Large intestine (tissue), 12 donors: ENCODE measurements at places on chromosomes 1 and 21. TPM values are rescaled to one million over a fixed set of nuclear protein-coding genes. Genes with fewer than 3 reads are reported as not detected.

DNA sequence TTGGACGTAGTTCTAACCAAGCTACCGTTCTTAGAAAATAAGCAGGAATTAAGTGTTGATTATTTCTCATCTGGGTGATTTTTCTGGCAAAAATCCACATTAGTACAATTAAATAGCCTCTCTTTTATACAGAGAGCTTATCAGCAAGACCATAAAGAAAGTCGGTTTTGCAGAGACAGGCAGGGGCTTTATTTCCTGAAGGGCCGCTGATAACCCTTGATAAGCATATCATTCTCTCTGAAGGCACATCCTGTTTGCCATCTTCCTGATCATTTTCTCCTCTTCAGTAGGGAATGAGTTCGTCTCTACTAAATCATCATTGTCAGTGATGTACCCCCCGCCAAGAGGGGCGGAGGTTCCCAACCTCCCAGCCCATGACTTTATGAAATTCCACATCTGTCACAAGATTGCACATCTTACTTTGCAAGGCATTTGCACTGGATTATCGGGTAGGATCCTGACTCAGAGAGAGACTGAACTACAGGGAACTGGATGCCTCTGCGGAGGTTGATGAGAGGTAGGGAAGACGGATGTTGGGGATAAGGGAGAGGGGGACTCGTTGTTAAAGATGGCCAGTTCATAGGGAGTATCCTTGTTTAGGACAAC is 115.7 kb downstream of the KCNJ6 start:
- no peak for DNase-seq

DNA sequence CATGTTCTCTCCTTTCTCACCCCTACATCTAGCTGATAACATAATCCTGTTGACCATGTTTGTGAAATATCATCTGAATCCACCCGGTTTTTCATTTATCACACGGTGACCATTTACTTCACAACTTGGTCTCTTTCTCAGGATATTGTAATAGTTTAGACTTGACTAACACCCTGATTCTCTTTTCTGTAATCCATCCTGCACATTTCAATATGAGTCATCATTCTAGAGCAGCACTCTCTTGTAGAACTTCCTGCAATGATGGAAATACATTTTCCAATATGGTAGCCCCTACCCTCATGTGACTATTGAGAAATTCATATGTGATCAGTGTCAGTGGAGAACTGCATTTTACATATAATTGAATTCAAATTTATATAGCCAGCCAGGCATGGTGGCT is 2.3 kb upstream of the JAM2 start:
- no peak for DNase-seq

- no peak for DNase-seq
These were observed 17.8 kb downstream of the SCAF4 start for GRCh38 chr21:31713973-31714740.

GRCh38 chr1:15703562-15703961 is 19.4 kb downstream of the PLEKHM2 start:
- DNase-seq, result peak; percentile 73

DNA sequence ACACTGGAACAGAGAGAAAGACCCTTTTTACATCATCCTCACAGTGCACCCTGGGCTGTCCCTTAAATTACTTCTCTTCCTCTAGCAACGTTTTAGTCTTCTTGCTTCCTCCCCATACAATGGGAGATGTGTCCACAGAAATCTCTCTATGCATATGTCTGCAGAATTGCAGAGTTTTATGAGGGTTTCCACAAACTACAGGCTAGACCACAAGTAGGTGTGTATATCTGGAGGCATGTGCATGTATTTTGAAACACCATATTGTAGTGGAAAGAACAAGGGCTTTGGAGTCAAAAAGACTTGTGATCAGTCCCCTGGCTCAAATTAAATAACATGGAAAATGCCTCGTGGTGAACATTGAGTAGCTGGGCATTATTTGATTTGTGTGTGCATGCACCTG is 121.3 kb upstream of the IPO9 start:
- DNase-seq, result no peak

GRCh38 chr1:39825432-39825941 is 36.8 kb upstream of the BMP8B start:
- DNase-seq, result peak; percentile 69

DNA sequence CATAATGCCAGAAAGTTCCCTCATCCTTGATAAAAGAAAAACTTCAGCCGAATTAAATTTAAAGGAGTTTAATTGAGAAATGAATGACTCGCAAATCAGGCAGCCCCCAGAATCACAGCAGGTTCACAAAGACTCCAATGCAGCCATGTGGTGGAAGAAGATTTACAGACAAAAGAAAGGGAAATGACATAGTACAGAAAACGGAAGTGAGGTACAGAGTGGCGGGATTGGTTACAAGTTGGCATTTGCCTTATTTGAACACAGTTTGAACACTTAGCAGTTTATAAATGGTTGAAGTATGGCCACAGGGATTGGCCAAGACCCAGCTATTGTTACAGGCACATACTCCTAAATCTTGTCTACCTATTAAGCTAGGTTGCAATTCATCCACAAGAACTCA is 46.6 kb downstream of the HIVEP3 start:
- no peak for DNase-seq

DNA sequence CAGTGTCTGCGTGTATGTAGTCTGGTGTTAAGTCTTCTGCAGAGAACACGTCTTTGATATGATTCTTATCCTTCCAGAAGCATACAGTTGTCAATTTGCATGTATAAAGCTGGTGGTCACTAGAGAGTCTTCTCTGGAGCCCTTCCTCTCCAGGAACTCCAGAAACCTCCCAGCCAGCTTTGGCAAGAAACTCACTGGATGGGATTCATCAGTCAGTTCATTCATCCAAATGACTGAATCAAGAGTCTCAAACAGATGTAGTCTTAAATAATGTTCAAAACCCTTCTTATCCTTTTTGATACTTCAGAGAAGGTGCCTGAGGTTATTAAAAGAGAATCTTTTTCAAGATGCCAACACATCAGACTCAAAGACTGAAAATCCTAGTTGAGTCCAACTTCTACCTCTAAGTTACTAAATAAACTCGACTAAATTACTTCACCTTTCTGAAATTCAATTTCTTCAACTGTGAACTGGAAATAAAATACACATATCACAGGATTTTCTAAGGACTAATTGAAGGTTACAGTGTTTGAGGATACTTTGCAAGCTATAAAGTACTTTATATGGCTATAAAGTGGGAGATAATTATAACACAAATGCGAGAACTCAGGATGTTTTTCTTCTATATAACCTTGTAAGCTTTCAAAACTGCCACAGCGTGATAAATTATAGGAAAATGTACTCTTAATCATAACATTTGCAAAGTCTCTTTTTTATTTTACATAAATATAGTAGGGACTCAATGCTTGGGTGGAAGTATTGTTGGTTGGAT is 252.4 kb downstream of the FGGY start:
- no peak for DNase-seq

DNA sequence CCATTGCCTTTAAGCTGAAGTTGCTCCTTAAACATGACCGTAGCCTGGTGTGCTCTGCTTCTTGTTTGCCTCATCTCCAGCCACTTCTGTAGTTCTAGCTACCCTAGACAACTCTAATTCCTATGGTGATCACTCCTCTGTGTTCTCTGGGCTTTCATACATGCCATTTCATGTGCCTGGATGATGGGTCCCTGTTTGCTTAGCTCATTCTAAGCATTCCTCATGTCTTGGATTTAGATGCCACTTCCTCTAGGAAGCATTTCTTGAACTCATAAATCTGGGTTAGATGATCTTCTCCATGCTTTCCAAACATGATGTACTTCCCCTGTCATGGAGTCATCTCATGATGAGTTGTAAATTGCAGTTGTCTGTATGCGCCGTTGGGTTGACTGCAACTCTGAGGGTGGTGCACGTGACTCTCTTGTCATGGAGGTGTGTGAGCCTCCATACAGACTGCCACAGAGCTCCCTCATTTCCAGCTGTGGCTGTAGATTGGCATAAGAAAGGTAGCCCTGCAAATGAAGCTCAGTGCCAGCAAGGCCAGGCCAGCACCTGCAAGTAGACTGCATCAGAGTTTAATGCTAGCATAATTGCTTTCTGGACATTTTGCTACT is 77.2 kb downstream of the LAMC1 start:
- DNase-seq, result no peak

DNA sequence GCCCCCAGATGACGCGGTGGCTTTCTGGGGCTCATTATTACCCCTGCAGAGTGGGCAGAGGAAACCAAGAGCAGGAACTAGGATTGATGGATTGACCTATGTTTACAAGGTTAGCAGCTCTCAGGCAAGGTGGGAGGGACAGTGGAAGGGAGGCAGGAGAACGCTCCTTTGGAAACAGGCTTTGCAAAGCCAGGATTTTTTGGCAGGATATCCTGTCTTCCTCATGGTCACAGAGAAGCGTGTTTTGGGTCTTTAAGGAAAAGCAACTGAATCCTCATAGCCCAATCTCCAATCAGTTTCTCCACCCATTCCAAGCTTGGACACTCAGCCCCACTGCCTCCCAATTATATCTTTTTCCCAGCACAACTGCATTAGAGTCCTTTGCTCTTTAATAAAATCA is 105.6 kb upstream of the SOD1 start:
- DNase-seq, result no peak

GRCh38 chr1:2547210-2548067 is 8.7 kb upstream of the TNFRSF14 start:
- DNase-seq, result no peak

- DNase-seq, result no peak
These were observed 33.7 kb downstream of the MRPL39 start for GRCh38 chr21:25573409-25574206.

DNA sequence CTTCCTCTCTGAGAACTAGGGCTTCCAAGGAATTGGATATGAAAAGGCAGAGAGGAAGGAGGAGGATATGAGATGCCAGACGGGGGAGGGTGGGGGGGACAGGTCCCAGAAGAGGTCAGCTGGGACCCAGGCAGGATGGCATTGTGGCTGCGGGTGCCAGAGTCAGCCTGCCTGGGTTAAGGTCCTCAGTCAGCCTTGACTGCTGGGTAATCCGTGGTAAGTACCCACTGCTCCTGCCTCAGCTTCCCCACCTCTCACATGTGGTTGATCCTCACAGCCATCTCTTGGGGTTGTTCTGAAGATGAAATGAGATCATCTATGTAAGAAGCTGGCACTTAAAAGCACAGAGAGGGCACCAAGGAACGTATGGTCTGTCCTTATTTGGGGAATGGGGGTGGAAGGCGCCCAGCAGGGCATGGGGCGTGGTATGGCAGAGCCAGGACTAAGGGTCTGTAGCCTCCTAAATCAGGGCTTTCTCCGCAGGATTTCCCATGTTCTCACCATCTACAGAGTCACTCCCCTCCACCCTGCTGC is 23.8 kb downstream of the ELF3 start:
- DNase-seq, result no peak

GRCh38 chr1:206902702-206903101 is 5.5 kb downstream of the IL24 start:
- DNase-seq, result no peak

GRCh38 chr1:159652506-159652905 is 61.9 kb downstream of the CRP start:
- no peak for DNase-seq

DNA sequence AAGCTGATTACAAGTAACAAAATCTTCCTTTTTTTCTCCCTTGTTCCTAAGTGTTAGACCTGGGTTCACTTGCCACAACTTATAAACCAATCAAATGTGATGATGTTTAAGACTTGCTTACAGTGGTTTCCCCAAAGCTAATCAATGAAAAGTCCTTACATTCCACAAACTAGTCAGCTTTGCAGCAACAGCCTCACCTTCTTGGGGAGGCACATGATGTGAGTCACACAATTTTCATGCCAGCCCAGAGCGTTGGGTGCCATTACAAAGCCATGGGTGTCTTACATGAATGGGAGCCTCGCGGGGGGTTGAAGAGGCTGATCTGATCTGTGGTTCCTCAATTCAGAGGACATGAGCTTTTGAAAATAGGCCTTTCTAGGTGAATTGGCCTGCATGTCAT is 91.6 kb upstream of the UBE2U start:
- DNase-seq, result no peak

- no peak for DNase-seq
These were observed 237.1 kb downstream of the TRABD2B start for GRCh38 chr1:47759936-47760629.

DNA sequence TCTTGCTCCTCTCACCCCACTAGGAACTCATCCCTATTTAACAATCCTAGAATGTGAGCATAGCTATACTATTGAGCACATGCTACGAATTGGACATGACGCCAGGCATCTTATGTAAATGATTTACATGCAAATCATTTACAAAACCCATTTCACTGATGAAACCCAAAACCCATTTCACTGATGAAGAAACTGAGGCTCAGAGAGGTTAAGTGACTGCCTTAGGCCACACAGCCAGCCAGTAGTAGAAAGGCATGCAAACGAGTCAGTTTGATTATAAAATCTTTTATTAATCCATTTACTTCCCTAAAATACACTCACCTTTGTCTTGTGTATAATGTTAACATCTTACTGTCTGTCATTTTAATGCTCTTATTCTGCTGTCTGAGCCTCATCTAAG is 87.9 kb downstream of the PLXNA2 start:
- no peak for DNase-seq

- DNase-seq, result no peak
These were observed 115.4 kb upstream of the SERTAD4 start for GRCh38 chr1:210117198-210117597.

DNA sequence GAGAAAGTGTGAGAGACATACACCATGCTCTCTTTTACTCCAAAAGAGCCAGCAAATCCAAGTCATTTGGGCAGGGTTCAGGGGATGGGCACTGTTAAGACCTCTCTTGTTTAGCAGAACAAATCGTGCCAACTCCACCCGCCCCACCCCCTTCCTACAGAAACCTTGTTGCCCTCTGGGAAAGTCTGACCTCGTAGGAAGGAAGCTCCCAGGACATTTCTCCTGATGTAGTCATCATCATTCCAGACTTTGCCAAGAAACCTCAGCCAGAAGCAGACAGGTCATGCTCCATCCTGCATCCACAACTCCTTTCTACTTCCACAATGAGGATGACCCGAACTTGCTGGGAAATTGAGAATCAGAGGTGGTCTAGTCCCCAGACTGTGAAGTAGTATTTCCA is 57.7 kb downstream of the UBE2T start:
- no peak for DNase-seq

GRCh38 chr1:6962478-6962995 is 177.3 kb downstream of the CAMTA1 start:
- DNase-seq, result peak; percentile 74

DNA sequence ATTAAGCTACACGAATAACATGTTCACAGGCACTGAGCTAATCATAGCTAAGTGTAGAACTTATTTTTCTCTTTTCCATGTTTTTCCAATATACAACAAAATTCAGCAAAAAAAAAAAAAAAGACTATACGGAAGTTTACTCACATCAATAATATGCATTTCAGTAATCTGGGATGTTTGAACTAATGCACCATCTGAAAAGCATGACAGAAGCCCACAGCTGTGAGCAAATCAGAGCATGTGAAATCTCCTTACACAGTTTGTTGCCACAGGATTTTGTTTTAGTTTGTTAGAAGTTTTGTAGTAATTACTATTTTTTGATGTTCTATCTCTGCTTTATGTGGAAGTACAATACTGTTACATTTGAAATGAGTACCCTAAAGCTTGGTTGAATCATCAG is 1051.7 kb downstream of the TTLL7 start:
- no peak for DNase-seq

The CFHR1 gene
- polyA plus RNA-seq, result 0.16 TPM

The NID1 gene
- 76.0 TPM for polyA plus RNA-seq

The PRMT6 gene
- polyA plus RNA-seq, result 21.7 TPM

The DHCR24 gene
- 36.0 TPM for polyA plus RNA-seq

The SGIP1 gene
- polyA plus RNA-seq, result 15.2 TPM

The PARK7 gene
- polyA plus RNA-seq, result 228 TPM

The YRDC gene
- 14.7 TPM for polyA plus RNA-seq

The RPTN gene
- polyA plus RNA-seq, result not detected

The SRRM1 gene
- 123 TPM for polyA plus RNA-seq

The NBPF4 gene
- not detected for polyA plus RNA-seq

The PTPN14 gene
- polyA plus RNA-seq, result 10.2 TPM

The PIP5K1A gene
- 32.9 TPM for polyA plus RNA-seq
